ENCODE measurements at places on chromosomes 1 and 21.

DNA sequence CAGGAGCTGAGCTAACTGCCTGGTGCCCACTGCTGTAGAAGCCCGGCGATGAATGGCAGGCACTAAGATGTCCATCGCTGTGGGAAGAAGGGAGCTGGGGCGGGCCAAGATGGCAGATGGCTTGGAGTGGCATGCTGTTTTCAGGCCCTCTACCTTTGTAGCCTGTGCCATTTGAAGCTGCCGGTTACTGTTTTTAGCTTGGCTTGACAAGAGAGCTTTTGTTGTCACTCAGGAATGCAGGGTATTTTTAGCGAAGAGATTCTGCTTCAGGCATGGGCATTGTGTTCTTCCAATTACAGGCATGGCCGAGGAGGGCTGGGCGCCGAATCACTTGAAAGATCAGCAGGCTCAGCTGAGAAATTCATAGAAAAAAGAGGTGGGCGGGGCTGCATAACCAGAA is 348.7 kb downstream of the RPS6KC1 start:
- no peak for DNase-seq

DNA sequence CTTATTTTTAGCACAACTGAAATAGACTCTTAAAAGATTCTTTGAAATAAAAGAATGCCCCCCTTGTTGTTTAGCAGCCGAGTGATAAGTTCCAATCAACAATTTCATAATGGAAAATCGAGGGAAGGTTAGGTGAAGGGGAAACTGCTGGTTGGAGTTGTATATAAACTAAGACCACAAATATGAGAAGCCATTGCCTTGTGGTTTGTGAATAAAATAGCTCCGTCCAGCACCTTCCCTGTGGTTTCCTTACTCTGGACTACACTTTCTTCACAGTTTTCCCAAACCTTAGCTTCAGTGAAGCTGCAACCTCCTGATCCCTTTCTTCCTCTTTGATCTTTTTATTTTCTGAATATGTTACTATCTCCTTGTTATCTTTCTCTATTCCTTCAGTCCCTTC is 6.7 kb upstream of the RAB3GAP2 start:
- no peak for DNase-seq

GRCh38 chr1:221777431-221778072 is 35.7 kb upstream of the DUSP10 start:
- DNase-seq, result peak; percentile 94

DNA sequence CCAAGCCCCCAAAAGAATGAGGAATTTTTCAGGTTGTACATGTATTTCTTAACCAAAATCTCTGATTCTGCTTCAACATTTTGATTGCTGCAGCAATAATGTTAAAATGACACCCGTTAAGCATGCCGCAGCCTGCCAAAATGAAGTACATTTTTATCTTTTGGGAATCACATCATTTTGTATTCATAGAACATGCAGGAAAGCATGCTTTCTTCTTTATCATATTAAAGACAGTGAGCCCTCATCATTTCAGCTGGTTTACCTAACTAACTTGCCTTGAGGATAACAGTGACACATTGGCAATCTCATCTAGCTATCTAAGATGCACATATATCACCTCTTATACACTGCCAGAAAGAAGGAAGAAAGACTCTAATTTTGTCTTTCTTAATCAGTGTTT is 299.2 kb downstream of the LTN1 start:
- DNase-seq, result no peak

GRCh38 chr1:73899311-73899710 is 298.7 kb downstream of the LRRIQ3 start:
- no peak for DNase-seq

DNA sequence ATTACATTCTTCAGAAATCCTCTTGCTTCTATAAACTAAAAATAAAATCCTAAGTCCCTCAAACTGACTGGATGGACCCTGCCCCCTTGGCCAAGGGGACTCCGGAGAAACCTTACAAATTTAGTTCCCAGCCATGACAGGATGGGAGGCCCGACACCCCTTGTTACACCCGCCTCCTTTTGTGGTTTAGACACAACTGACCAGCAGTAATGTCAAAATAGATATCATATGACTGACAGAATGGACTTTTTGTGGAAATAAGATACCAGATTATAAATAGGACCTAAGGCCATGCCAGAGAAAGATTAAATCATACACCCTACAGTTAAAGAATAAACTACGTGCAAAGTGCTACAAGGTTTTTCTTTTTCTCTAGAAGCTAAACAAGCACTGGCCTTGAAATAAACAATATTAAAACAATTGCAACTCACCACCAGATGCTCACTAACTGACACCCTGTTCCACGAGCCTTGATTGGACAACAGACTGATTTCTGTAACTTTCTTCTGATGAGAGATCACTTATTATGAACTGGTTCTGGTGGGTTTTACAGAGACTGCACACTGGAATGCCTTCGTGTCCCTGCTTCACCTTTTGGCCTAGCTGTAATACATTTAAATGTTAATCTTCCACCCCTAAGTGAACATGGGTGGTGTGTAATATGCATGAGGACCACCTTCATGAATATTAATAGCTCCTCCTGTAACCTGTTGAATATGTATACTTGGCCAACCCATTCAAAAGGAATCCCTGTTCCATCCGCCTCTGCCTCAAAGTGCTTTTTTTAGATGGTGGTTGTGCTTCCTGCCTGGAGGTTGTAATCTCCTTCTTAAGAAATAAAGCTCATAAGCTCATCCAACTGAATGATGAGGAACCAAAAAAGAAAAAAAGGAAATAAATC is 99.6 kb downstream of the ODF2L start:
- DNase-seq, result no peak

- no peak for DNase-seq
Observed at GRCh38 chr1:89850844-89851415, 30.1 kb downstream of the LRRC8D start.

GRCh38 chr1:54378157-54378873 is 27.9 kb downstream of the SSBP3 start:
- DNase-seq, result no peak

DNA sequence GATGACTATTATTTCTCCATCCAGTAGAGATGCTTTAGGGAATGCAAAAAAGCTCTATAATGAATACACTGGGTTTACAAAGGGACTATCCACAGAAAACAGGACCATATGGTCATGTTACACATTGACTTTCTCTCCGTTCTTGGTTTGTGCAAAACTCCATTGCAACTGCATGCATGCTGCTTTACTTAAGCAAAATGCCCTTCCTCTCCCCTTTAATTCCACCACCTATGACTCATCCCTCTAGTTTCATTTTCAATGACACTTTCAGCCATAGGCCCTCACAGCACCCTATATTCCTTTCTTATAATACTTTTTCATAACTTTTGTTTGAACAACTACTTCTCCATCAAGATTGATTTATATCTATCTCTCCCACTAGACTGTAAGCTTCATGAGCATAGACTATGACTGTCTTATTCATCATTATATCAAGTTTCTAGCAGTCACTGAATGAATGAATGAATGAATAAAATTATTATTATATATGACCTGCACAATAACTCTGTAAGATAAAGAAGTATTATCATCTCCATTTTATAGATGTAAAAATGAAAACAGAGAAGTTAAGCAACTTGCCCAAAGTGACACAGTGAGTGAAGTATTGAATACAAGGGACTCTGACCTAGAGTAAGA is 248.9 kb downstream of the PLPP3 start:
- no peak for DNase-seq

DNA sequence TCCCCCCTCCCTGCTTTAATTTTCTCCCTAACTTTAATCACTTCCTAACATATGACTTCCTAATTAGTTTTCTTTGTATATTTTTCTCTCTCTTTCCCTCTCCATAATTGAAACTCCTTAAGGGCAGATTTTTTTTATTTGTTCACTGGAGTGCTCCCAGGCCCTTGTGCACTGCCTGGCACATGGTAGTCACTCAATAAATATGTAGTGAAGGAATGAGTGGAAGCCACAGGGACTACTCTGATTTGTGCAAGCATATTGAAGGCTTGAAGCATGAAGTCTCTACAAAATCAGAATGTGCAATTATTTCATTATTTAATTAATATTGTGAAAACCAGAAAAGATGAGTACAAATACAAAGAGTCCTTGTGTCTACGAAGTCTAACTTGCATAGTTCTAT is 41.5 kb downstream of the SNX7 start:
- DNase-seq, result no peak

DNA sequence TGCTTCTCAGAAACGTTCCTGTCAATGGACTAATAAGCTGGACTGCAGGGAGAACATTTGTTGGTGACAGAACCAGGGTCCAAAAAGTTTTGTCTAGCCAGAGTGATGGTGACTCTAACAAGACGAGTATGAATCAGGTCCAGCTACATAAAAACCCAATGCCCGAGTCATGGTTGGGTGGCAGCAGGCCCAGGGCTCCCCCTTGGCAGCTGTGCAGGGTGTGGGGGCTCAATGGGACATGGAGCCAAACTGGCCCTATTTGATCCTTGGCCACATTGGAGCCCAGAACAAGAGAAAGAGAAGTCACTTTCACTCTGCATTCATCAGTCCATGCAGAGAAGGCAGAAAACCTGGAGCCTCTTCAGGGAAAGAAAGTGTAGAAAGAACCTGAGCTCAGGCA is 37.9 kb upstream of the TENT5C start:
- no peak for DNase-seq

DNA sequence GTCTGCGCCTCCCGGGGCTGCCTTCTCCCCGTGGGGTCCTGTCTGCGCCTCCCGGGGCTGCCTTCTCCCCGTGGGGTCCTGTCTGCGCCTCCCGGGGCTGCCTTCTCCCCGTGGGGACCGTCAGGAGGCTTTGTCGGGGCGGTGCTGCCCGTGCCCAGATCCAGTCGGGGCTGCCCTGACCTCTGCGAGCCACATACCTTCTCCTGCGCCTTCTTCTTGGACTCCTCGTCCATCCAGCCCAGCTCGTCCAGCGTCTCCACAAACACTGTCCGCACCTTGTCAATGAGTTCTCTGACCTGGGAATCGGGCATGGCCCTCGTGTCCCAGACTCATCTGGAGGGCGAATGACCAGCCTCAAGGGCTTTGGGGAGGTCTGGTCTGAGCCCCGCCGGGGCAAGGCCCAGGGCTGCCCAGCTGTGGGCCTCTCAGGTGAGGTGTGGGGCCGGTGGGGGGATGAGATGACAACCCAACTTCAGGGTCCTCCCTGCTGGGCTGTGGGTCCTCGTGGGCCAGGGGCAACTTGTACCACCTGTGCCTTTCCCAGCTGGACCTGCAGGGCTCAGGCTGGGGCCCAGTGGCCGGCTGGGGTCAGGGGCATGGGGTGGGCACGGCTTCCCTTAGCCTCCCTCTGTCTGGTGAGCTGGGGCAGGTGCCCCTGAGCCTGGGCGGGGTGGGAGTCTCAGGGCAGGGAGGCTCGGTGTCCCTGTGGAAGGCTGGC is 9.4 kb downstream of the PRXL2B start:
- DNase-seq, result no peak

DNA sequence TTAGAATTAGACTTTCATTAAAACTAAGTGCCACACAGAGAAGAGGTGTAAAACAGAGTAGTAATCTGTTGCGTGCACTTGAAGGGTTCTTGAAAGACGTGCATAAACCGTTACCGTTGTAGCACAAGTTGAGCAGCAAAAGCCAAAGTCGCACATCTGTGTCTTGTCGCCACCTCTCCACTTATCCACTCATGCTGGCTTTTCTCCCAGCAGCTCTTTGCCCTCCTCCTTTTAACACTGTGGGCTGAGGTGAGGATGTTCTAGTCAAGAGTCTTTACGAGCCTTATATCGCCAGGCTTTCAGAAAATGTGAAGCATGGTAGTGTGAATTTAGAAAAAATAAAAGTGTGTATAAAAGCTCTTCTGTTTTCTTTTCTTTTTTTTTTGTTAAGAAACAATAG is 48.0 kb downstream of the NR5A2 start:
- DNase-seq, result no peak

GRCh38 chr1:239826211-239826610 is 265.5 kb upstream of the FMN2 start:
- no peak for DNase-seq

GRCh38 chr1:62613325-62613727 is 16.0 kb downstream of the ANGPTL3 start:
- DNase-seq, result no peak

DNA sequence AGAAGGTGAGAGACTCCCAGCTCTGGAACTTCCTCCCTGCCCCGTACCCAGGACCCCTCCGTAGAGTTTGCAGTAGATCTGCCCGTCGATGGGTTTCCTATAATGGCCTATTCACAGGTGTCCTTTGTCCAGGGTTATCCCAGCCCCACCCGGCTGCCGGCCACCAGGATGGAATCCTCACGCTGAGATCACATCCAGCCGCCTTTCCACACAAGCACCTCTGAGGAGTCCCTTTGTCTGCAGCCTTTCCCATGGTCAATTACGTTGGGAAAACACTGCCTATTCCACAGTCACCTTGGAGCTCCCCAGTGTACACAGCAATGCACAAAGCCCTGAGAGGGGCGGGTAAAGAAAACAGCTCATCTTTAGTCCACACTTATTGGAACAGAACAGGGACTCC is 190.0 kb upstream of the EDN2 start:
- no peak for DNase-seq

DNA sequence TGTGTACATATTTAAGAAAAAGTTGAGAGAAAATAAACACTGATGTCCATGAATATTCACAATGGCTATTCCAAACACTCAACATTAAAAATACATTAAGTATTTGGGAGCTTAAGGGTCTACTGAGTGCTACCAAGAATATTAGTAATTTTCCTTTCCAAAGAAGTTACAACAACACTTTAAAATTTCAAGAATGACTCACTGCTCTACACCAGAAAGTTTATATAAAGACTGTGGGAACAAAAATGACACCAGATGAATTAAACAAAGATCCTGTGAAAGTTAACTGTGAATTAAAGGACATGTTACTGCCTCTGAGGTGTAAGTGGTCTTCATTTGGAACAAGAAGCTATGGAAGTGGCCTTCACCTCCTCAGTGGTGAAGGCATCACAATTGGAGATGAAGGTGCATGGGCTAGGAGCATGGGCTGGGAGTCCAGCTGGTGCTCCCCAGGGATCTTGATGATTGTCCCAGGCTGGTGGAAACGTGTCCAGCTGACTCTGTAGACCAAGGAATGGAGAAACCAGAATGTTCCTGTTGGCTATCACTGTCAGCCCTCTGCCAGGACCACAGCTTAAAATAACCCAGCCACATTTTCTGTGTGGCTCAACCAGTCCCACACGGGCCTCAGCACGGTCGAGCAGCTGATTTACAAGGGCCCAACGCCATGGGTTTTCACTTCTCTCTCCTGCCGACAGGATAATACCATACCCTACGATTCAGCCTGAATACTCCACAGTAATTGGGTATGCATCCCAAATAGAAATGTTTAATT is 28.8 kb downstream of the TAF5L start:
- DNase-seq, result no peak

- DNase-seq, result no peak
Observed at GRCh38 chr1:173097001-173097400, 46.3 kb upstream of the TNFSF18 start.

DNA sequence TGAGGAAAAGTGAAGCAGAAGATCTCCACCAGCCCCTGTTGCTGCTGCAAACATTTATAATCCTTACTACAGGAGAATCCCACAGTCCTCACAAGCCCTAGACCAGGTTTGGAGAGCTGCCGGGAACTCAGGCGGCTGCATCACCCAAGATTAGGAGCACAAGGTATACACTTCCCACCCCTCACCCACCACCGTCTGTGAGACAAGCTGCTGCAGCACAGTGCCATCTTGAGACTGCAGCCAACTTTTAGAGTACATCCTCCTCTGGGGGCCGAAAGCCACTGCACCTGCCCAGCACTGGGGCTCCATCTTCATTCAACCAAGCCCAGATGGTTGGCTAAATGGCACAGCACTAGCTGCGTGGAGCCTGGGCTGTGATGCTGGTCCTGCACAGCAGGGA is 13.8 kb downstream of the OLFML3 start:
- no peak for DNase-seq

All from GM12864 (cell line).